ENCODE measurements at places on chromosomes 2 and 18.

DNA sequence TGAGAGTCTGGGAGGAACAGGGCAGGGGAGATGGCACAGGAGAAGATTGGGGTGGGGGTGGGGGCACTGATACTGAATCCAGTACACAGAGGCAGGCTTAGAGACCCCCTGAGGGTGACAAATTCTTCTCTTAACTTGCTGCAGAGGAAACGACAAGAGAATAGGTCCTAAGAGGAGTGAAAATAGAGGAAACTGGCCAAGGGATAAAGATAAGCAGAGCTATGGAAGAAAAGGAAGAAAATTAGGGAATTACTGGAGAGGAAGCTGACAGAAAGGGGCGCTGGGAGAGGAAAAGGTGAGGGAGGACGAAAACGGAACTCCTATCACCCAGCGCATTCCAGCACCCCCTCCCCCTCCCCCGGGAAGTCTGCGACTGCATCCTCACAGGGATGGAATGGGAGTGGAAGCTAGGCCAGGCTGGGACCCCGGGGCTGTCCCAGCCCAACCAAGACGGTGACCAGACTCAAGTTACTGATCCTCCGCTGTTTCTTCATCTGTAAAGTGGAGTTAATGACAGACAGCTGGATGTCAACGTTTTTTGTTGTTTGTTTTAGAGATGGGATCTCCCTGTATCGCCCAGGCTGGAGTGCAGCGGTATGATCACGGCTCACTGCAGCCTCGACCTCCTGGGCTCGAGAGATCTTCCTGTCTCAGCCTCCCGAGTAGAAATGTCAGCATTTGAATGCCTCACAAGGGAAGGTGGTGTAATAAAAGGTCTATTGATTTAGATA lies 2.6 kb upstream of the EMX1 start:
- no peak for DNase-seq

DNA sequence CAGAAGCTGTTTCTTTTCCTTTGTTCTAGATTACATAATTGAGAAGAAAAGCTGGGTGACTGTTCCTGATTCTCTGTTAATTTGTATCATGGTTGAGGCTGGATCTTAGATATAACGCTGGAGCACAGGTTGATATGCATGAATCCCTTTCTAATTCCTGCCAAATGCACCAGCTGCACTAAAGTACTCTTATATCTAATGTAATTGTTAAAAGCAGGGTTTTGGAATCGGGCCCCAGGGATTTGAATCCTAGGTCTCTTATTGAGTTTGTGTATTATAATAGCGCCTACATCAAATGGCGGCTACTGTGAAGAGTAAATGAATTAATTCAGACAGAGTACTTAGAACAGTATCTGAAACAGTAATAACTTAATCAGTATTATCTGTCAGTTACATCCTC lies 80.4 kb downstream of the MC4R start:
- DNase-seq: peak; percentile 65

- DNase-seq: no peak
These were observed 15.6 kb downstream of the COLEC12 start for GRCh38 chr18:484749-485464.

DNA sequence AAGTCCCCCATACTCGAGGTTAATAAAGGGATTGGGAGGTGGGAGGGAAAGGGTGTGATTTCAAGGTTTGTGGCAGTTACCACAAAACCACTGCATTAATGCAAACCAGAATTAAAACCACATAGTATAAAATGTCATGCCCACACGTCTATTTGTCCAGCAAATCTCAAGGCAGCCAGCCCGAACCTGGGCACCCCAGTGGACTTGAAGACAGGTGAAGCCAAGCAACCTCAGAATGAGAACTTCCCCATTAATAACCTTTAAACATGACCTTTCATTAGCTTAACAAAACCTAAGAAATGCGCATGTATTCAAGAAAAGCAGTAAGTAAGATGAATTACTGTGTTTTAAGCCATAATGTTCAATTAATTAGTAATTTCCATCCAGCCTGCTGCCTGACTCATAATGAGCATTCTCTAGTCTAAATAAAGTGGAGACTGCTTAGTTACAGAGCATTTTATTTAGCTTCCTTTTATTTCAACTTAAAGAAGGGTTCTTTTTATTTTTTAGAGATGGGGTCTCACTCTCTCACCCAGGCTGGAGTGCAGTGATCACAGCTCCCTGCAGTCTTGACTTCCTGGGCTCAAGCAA lies 229.6 kb downstream of the FAM210A start:
- no peak for DNase-seq

DNA sequence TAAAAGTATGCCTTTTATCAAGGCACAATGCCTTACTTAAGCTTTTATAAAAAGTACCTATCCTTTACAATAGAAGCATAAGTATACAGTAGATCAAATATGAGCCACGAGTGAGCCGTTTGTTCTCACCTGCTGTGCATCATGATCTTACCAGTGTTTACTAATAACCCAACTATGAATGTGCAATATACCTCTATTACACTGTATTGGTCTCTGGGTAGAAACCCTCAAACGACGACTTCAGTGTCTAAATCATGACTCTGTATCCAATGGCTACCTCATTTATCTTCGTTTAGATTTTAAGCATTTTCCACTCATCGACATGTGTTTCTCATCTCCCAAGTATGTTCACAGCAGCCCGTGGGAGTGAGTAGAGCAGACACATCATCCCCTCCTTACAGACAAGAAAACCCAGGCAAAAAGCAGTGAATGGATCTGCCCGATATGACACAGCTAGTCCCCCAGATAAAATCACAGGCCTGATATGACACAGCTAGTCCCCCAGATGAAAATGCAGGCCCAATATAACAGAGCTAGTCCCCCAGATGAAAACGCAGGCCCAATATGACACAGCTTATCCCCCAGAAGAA lies 279.8 kb downstream of the TNS1 start:
- DNase-seq: no peak

DNA sequence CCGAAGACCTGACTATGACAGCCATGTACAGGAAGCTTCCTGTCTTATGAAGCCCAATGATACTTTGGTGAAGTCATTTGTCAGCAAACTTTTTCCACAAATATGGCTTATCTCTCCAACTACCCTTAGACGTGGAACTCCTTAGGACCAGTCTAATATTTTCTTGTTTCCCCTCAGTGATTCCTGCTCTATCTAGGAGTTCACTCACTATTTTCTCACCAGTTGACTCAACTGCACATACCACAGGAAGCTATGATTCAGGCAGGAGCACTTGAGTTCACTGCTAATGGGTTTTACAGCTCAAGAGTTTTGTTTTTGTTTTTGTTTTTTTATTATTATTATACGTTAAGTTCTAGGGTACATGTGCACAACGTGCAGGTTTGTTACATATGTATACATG lies 109.3 kb downstream of the ANTXR1 start:
- DNase-seq: no peak

Data from NCI-H187 (cell line).